HT-29 (cell line): ENCODE measurements at places on chromosomes 11 and 22.
A peak's percentile ranks its signal among the peaks of the same experiment; 100 is the strongest.

DNA sequence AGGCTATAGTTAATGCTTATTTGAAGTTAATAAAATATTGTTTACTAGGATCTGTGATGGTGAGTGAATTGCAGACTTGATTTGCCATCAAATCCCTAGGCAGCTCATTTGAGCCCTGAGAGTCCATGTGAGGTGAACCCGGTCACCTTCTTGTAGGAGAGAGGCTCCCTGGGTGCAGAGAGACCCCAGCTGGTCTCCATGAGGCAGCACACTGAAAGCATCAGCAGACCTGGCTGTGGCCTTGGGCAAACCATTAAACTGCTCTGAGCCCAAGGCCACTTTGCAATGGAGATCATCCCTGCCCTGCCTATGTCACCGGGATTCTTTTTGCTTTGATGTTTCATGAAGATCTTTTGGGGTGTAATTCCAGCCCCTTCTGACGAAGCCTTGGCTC lies 125.2 kb downstream of the MICAL2 start:
- peak; percentile 43 for DNase-seq

- DNase-seq, result no peak
Measured at GRCh38 chr22:20448630-20449029, 11.0 kb upstream of the SCARF2 start.

GRCh38 chr22:28043266-28043665 lies 124.2 kb upstream of the PITPNB start:
- no peak for DNase-seq

DNA sequence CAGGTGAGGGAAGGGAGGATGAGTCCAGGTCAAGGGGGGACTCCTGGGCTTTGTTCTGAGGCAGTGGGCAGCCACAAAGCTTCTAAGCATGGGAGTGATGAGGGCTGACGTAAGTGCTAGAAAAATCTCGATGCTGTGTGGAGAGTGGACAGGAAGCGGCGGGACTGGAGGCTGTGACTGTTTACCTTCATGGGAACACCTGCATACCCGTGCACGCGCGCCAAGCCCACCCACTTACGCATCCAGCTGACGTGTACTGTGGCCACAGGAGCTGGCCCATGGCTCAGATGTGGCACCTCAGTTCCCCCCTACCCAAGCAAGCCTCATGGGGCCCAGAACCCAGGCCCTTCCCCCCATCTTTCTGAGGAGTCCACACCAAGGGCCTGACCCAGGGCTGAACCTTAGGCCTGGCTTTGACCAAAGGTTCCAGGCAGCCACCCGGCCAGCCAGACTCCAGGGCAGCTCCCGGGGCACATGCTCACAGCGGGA lies 14.0 kb downstream of the MYRF start:
- DNase-seq, result peak; percentile 66

DNA sequence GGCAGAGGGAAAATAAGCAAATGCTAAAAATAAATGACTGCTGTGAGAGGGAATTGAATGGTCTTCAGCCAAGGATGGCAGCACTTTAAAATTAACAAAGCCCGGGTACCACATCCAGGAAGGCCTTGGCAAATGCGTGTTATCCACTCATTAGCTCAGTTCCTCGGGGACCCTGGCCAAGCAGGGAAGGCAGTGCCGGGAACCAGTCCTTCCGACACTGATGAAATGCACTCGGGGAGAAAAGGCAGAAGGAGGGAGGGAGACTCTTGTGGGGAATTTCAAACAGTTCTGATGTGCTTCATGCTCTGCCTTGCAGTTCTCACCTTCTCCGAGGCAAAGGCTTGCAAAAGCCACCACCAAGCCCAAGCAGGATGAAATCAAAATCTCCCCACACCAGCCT lies 38.3 kb downstream of the CLPB start:
- DNase-seq, result no peak

GRCh38 chr11:17206463-17206862 lies 1.3 kb downstream of the PIK3C2A start:
- DNase-seq, result peak; percentile 47

- DNase-seq, result no peak
Measured at GRCh38 chr11:130524132-130524790, 75.8 kb downstream of the ADAMTS15 start.

DNA sequence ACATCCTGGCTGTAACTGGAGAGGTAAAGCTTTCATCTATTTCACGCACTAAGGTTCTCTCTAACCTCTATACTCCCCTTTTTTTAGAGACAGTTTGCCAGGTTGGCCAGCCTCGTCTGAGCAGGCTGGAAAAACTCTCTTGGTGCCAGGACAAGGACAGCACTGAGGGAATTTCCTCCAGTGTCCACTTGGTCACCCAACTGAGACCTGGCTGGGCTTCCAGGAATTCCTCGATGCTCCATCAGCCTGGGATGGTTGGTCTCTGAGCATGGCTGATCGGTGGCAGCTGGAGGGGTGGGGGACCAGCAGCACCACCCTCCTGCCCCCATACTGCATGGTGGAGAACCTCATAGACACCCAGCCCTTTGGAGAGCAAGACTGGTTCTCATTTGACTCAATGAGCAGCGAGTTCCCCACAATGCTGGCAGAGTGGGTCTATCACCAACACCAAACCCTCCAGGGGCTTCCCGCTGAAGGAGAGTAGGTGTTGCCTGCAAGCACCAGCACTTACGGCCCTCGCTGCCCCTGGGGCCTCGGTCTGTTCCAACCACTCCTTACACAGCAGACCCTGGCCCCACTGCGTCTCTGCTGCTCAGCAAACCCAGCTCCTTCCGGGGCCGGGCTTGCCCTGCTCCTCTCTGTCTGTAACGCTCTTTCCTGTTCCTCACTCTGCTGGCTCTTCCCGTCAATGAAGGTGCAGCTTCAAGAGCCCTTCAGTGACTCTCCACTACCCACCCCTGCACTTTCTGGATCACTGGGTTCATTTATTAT lies 122.2 kb downstream of the ST3GAL4 start:
- DNase-seq, result no peak

- no peak for DNase-seq
Measured at GRCh38 chr11:125074511-125075241, 11.6 kb downstream of the SLC37A2 start.

DNA sequence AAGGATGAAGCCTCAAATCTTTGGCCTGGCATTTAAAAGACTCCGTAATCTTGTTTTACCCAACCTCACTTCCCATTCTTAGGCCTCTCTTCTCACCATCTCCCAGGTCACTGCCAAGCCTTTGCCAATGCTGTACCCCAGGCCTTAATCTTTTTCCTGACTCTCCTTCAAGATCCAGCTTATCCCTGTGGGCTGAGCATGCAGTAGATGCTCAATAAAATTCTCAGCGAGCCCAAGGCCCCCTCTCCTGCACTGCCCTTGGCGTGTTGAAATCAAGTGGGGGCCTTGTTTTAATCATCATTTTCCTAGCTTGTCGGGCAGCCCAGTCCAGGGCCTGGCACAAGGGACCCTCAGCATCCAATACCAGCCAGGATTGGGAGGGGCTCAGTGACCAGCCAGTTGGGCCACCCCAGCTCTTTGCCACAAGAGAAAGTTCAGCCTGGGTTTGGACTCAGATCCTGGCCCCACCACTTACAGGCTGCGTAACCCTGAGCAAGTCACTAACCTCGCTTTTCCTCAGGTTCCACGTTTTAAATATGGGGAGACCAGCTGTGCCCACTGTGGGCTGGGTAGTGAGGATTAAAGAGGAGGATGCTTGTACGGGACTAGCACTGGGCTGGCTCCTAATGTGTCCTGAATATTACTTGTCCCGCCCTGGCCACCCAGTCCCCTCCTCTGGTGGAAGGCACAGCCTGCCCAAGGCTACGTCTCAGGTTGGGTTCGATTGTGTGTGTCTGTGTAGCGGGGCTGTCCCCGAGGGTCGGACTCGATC lies 943 bp upstream of the YWHAH start:
- no peak for DNase-seq

DNA sequence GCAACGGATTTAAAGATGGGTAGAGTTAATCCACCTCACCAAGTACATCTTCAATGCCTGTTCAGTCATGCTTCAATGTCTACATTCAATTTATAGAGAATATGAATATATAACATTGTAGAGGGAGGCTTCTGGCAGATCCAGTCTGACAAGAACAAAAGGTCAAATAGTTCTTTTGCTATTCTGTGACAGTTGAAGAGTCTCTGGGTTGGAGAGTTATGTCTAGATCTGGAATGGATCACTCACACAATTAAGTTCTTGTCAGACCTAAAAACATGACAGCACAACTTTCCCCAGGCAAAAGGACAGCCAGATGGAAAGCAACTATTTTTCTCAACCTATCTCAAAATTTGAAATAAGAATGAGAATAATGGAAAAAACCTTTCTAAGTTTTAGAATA lies 15.3 kb upstream of the GAB2 start:
- DNase-seq, result no peak

- no peak for DNase-seq
Measured at GRCh38 chr11:44765026-44765595, 38.3 kb downstream of the TSPAN18 start.

DNA sequence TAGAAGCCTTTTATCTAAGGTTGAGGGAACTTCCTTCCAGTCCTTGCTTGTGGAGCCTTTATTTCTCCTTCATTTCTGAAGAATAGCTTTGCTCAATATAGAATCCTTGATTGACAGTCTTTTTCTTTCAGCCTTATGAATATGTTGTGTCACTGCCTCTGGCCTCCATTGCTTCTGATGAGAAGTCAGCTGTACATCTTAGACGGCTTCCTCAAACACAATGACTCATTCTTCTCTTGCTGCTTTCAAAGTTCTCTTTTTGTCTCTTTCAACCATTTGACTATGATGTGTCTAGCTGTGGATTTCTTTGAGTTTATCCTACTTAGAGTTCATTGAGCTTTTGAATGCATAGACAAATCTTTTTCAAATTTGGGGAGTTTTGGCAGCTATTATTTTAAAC lies 893.2 kb downstream of the BRD1 start:
- DNase-seq, result no peak

GRCh38 chr22:50473855-50474671 lies 772 bp downstream of the SBF1 start:
- no peak for DNase-seq

- no peak for DNase-seq
Measured at GRCh38 chr11:65782816-65783228, 2.0 kb upstream of the AP5B1 start.

DNA sequence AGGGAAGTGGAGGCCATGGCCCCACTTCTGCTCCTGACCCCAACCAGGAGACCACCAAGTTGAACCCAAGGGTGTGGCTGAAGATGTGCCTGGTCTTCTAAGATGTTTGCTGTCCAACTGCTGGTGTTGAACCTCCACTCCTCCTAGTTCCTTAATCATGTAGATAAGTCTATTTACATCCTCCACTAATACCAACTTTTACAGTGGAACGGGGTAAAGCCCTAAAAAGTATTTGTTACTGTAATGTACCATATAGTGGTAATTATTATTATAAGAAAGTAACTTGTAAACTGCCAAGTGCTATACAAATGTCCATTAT lies 19.0 kb upstream of the RASSF10 start:
- DNase-seq, result no peak
